HTR-8/SVneo (cell line): ENCODE measurements at places on chromosomes 4 and X.

- DNase-seq, result no peak
These were observed 27.4 kb upstream of the PLAC1 start for GRCh38 chrX:134685668-134686067.

DNA sequence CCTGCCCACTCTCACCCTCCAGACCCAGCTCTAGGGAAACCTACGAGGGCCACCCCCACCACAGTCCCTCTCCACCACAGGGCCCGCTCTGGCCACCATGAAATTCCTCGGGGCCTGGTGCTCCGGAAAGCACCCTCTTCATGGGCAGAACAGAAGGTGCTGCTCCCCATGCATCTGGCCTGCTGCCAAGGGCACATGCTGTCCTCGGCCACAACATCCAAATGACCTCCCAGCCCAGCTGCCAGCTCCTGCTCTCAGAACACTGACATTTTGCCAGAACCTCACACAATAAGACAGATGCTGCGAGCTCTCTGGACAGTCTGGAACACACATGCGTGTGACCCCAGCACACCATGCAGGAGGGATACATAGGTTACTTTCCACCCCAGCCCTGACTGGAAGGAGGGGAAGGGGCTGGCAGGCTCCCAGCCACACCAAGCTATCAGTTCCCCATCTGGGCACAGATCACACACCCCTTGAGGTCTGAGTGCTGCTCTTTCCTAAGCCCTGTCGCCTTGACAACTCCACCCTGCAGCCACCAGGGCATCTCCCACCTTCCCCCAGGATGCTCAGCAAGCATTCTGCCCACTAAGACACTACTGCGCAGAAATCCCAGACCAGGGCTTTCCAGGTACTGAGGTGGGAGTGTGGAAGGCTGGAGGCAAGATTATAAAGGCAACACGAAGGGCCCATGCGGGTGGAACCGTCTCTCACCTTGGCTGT is 5.8 kb downstream of the CCNQ start:
- DNase-seq, result no peak

DNA sequence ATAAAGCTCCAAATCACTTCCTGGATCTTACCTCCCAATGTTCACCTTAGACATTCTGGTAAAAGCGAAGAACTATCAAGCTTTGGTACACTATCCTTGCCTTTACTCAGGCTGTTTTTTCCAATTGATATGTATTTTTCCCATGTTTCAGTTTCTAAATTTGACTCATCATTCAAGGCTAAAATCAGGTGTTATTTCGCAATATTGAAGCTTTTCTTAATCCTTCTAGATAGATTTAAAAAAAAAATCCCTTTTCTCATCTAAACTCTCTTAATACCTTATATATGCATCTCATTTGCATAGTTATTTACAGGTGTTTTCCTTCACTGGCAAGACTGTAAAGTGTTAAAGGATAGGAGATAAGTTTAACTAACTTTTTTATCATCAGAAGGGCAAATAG is 608.1 kb upstream of the FAM241A start:
- DNase-seq, result no peak

GRCh38 chr4:139574641-139575040 is 18.6 kb upstream of the SETD7 start:
- no peak for DNase-seq

- no peak for DNase-seq
These were observed 12.3 kb upstream of the TIGD2 start for GRCh38 chr4:89099034-89099433.

DNA sequence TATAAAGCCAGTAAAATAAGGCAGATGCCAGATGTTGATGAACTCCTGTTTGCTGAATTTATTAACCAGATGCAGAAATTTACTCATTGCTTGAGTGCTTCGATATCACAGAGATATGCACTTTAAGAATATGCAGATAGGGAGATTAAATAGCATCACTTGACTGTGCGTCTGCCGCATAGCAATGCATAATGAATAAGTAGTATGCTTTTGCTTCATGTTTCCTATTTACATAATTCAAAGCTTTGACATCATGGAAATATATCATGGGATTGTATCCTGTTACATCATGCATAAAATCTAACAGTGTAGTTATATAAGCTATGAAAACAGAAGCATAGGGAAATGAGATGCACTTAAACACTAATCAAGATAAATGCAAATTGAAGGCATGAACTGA is 45.9 kb downstream of the VEGFC start:
- no peak for DNase-seq

- no peak for DNase-seq
These were observed 449.4 kb upstream of the HTR2C start for GRCh38 chrX:114134465-114134864.

- no peak for DNase-seq
These were observed 1.9 kb downstream of the GASK1B start for GRCh38 chr4:158170691-158171561.

GRCh38 chr4:83315341-83315870 is 19.2 kb downstream of the HPSE start:
- no peak for DNase-seq

DNA sequence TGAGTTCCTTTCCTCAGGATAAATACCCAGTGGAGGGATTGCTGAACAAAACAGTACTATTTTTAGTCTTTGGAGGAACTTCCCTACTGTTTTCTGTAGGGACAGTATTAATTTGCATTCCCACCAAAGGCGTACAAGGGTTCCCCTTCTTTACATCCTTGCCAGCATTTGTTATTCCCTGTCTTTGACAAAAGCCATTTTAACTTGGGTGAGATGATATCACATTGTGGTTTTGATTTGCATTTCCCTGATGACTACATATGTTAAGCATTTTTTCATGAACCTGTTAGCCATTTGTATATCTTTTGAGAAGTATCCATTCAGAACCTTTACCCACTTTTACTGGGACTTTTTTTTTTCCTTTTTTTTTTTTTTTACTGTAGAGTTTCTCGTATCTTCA is 126.2 kb upstream of the ANXA10 start:
- no peak for DNase-seq

DNA sequence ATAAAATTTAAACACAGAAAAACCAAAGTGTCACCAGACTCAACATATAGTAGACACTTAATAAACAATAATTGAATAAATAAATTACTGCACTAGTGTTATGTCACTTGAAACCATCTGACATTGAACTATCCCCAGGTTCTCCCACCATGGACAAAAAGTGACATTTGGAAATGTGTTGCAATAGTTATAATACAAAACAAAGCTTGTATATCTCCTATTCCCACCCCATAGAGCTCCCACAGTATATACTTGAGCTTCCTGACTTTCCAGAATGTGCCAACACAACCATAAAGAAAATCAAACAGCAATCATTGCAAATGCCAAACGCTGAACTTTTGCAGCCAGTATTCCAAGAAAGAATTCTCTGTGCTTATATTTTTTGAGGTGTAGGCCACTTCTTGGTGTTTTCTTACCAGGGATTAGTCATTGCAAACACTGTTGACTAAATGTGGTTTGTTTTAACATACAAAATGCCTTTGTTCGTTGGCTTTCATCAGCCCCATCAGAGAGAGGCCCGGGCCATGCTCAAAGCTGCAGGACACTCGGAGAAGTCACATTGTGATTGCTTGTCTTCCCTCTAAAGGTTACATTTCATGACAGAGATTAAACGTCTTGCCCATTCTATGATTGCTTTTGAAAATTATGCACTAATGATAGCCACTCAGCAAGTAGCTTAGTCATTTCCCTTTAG is 33.8 kb downstream of the PPARGC1A start:
- DNase-seq, result no peak

GRCh38 chrX:10326578-10326977 is 169.8 kb downstream of the CLCN4 start:
- no peak for DNase-seq

DNA sequence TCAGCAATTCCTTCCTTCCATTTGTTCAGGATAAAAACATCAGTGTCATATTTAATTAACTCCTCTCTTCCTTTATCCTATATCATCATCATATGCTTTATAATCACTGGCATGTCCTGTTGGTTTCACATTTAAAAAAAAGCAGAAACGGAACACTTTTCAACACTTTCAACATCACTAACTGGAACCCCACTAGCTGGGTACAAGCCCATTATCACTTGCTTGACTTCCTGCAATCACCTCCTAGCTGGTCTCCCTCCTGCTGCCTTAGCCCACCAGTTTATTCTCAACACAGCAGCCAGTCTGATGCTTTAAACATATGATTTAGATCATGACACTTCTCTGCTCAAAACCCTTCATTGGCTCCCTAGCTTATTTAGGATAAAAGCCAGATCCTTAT is 116.4 kb upstream of the LSM6 start:
- DNase-seq, result no peak

DNA sequence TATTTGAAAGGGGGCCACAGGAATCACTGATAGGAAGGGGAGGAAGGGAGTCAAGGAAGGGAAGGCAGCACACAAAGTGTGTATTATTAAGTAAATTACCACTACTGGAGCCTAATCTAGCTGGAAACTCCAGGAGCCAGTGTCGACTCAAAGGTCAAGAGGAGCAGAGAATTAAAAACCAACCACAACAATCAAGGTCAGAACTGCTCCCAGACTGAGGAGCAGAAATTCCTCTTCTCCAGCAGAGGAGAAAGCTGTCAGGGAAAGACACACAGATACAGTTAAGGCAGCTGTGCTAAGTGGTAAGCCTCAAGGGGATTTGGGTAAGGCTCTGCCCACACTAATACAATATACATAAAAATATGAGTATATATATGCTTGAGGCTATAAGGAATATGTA is 87.5 kb upstream of the PTPN13 start:
- no peak for DNase-seq

DNA sequence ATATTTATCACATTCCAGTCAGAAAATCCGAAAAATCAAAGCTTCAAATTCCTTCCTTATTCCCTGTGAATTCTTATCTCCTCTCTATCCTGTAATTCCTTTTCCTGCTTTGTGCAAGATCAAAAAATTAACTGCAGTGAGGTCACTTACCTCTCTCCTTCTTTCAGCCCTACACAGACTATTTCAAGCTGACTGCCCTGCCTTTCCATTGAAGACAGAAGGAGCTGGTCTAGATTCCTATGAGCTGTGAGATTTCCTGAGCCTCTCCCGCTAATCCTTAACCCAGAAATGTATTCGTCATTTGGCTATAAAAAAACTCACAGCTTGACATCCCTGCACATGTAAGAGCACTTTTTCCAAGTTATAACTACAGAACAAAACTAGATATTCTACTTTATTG is 26.6 kb downstream of the TRIML2 start:
- DNase-seq, result no peak

- no peak for DNase-seq
These were observed 3.3 kb upstream of the RAB33B start for GRCh38 chr4:139450586-139450985.

GRCh38 chr4:137980641-137981040 is 261.5 kb downstream of the SLC7A11 start:
- DNase-seq, result no peak

DNA sequence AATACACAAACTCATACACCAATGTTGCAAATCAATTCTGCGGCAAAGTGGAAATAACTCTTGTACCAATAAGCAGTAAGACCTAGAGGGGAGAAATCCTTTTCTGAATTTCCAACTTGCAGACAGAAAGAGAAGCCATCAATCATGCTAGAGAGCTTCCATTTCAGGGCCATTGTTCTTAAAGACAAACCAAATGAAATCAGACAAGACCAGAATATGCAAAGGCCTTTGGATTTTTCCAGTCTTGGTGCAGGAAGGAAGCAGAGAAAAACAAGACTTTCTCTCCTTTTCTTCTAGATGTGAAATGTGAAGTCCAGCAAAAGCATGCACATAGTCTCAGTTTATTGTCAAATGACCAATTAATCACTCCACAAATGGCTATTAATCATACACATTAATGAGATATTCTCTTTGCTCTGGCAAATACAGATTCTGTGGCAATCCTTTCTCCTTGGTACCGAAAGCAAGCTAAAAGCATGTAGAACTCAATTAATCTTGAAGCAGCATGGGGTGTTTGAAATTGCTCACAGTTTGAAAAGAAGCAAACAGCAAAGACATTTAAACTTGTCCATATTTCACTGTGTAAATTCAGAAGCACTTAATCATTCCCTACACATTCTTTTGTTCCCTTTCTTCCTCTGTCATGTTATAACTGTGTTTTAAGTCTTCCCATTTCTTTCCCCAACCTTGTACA is 466.1 kb downstream of the GPAT3 start:
- DNase-seq, result no peak

GRCh38 chr4:164304861-164305260 is 449.1 kb upstream of the SMIM31 start:
- DNase-seq, result no peak

DNA sequence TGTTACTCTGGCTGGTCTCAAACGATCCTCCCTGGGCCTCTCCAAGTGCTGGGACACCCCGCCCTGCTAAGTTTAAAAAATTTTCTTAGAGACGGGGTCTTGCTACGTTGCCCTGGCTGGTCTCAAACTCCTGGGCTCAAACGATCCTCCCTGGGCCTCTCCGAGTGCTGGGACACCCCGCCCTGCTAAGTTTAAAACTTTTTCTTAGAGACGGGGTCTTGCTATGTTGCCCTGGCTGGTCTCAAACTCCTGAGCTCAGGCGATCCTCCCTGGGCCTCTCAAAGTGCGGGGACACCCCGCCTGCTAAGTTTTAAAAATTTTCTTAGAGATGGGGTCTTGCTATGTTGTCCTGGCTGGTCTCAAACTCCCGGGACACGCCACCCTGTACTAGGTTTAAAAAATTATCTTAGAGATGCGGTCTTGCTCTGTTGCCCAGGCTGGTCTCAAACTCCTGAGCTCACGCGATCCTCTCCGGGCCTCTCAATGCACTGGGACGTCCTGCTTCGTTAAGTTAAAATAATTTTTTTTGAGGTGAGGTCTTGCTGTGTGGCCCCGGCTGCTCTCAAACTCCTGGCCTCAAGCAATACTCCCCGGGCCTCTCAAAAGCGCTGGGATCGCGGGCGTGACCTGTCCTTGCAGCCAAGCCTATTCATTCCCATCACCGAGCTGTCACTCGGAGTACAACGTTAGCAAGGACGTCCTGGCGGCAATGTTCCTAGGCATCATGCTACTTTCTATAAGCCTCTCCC is 1.1 kb downstream of the SLC25A6 start:
- no peak for DNase-seq

DNA sequence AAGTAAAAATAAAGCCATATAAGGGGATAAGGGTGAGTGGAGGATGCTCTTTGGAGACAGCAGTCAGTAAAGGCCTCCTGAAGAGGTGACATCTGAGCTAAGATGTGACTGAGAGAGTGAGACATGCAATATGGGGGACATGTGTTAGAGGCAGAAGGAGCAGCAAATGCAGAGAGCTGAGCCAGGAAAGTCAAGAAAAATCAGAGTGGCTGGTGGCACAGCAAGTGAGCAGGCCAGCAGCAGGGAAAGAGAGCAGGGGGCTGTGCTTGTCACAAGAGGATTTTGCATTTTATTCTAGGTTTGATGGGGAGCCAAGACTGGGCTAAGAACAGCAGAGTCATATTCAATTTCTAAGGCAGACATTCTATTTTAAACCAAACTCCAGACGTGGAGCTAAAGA is 394.5 kb downstream of the KCNIP4 start:
- DNase-seq, result no peak

GRCh38 chr4:160423879-160424451 is 1321.1 kb downstream of the RAPGEF2 start:
- no peak for DNase-seq

DNA sequence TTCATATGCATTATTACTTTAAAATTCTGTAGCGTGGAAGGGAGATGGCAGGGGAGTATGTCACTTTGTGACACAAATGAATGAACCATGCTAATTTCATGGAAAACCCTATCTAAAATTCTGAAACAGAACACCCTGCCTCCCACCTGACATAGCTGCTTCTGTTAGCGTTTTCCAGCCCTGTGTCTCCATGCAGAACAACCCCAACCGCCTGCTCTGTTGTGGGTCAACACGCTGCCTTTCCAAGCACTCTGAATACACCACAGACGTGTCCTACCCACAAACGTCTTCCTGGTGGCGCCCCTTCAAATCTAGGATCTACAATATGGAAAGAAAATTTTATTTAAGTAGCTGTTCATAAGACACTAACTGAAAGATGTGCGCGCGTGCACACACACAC is 238.6 kb downstream of the TRIML1 start:
- no peak for DNase-seq
